Activated T-helper 1 cell treated with anti-CD3 and anti-CD28 coated beads, Interleukin-2, amount 50 U/mL, for 16 hours (primary cell): ENCODE measurements at places on chromosomes 16 and 17.

- DNase-seq = no peak
Measured at GRCh38 chr16:58116529-58116928, 12.7 kb downstream of the CFAP20 start.

DNA sequence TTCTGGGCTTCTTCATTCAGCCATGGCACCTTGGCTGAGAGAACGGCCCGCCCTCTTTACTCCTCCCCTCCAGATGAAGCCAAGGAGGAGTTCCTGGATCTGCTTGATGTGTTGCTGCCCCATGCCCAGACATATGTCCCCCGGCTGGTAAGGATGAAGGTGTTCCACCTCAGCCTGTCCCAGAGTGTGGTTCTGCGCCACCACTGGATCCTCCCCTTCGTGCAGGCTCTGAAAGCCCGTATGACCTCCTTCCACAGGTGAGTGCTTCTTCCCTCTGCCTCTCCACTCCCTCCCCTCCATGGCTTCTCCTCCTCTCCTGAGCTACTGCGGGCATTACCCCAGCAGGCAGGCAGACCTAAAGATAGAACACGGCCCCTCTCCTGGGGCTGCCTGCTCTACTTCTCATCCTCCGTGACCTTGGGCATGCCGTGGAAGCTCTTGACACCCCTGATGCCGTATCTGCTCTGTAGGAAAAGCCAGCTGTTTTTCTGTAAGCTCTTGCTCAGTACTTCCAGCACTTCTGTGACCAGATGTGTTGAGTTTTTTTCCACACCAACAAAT lies 8.7 kb downstream of the USB1 start:
- DNase-seq = no peak

DNA sequence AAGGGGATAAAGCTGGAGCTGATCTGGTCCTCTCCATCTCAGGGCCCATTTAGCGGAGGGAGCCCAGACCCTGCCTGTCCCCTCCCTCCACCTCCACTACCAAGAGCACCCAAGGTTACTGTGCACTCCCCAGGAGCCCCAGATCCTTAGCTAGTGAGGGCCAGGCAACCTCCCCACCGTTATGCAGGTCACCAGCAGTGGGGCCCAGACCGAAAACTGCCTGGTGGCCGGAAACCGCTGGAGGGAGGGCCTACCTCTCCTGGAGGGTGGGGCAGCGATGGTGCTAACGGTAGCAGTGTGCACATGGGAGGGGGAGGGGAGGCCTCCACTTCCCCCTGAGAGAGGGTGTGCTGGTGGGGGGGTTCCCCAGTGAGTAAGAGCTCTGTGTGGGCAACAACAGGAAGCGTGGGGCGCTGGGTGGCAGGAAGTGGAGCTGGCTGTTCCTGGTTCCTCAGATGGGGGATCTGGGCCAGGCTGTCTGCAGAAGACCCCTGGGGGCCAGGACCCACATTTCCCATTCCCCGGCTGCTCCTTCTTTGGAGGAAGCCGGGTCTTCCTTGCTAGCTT lies 4.4 kb downstream of the FMNL1 start:
- peak; percentile 89 for DNase-seq

DNA sequence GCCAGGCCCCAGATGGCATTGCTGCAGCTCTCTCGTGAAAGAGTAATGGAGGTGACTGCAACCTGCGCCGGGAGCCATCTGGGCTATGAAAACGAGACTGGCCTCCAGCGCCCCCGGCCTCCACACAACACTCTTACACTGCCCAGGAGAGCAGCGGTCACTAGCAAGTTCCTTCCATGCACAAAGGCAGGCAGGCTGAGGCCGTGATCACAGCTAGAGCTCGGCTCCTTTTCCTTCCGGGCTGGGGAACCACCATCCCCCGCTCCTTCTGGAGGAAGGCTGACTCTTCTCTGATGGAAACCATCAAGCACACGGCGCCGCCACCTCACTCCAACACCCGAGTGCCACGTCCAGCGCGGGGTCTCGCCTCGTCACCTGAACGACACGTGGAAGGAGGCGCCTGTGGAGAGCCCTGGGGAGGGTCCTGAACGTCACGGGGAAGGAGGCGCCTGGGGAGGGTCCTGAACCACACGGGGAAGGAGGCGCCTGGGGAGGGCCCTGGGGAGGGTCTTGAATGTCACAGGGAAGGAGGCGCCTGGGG lies 61.9 kb downstream of the KLHDC4 start:
- DNase-seq = no peak

DNA sequence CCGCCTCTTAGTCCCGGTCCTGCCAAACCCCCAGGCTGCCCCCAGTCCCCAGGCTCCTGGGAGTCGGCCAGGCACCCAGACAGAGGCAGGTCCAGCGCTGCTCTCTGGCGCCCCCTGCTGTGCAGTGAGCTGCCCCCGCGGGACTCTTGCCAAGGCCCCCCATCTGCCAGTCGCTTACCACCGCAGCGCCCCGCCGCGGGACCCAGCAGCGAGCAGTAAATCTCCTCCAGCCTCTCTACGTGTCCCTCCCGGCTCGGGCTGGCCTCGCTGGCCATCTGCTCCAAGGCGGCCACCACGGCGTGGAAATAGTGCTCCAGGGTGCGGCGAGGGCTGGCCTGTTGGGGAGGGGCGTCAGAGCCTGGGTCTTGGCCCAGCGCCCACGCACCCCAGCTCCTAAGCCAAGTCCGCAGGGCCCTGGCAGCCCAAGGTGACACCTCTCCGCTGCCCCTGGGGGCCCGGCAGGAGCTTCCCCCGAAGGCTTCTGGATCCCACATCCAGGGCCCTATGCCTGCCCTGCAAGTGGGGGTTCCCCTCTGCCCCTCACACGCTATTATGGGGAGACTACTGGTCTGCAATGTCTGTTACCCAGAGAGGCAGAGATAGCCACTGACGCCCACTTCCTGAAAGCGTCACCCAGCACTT lies 33.7 kb upstream of the MFSD6L start:
- DNase-seq = no peak

DNA sequence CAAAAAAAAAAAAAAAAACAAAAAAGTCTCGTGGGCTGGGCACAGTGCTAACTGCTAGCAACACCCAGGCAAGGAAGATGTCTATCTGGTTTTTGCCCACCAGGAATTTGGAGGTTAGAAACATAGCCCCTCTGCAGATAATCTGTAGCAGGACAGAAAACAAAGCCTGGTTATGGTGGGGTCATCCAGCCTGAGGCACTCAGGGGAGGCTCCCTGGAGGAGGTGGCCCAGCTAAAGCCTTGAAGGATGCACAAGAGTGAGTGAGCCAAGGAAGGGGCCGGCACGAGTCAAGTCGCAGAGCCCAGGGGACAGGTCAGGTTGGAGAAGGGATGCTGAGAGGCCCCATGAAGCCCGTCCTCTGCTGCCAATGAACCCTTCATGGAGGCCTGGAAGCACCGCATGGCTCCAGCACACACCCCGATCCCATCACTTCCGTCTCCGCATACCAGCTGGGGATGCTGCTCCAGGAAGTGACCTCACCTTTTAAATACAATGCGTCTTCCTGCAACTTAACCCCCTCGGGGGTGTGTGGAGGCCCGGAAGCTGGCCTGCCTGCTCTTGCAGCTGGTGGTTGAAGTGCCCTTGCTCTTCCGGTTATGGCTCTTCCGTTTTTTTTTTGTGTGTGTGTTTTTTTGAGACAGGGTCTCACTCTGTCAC lies 86.5 kb downstream of the ENGASE start:
- no peak for DNase-seq

DNA sequence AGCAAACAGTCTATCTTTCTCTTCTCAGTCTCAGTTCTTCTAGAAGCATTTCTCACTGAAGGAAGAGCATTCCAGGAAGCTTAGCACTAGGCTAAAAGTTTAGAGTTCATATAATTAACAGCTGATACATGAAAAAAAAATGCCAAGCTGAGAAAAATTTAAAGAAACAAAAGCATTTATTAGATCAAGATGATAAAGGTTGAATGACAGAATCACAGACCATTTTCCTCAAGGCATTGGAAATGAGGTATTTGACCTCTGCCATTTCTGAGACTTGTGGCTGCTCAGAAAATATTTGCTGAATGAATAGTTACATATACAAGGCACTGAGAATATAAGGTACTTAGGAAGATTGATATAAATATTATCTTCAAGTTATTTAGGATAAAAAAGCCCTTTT lies 901.6 kb upstream of the GOT2 start:
- DNase-seq = no peak

GRCh38 chr17:58233543-58233942 lies 4.8 kb upstream of the LPO start:
- DNase-seq = no peak

- no peak for DNase-seq
Measured at GRCh38 chr16:56758432-56758831, 28.5 kb downstream of the NUP93 start.

- no peak for DNase-seq
Measured at GRCh38 chr16:65314627-65315008, 192.8 kb upstream of the CDH11 start.

- DNase-seq = no peak
Measured at GRCh38 chr16:87838643-87839541, 30.4 kb downstream of the SLC7A5 start.

DNA sequence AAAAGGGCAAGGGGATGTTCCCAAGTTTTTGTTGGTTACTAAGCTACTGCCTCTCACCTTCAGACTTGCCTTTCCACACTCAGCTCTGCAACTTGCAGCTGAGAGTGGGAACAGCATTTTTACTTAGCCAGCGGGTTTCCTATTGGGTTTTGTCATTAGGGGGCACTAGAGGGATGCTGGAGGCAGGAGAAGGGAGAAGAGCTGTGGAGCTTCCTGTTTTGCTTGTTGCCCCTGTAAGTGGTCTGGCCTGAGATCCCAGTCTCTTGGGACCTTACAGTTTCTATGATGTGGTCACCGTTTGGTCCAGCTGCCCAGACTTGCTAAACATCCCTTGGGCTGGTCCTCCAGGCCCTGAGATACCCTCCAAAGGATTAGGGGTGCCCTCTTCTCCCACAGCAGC lies 209.6 kb upstream of the NLRP1 start:
- no peak for DNase-seq

DNA sequence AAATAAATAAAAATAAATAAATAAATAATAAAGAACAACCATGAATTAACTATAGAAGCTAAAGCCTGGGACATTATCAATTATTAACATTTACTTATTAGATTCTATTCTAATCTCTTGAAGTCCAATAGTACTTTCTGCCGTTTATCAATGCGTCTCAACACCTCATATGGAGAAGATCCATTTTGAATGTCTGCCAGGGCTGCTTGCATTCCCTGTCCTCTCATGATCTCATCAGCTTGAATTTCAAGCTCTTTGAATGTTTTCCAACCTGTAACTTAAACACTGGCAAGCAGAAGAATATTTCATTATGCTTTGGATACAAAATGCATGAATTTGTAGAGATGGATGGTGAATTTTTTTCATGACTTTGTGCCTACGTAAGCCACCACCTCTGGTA lies 191.9 kb upstream of the ANKFN1 start:
- no peak for DNase-seq

GRCh38 chr16:51577621-51578303 lies 426.7 kb upstream of the SALL1 start:
- no peak for DNase-seq

- DNase-seq = no peak
Measured at GRCh38 chr17:64507413-64507782, 621 bp downstream of the CEP95 start.

DNA sequence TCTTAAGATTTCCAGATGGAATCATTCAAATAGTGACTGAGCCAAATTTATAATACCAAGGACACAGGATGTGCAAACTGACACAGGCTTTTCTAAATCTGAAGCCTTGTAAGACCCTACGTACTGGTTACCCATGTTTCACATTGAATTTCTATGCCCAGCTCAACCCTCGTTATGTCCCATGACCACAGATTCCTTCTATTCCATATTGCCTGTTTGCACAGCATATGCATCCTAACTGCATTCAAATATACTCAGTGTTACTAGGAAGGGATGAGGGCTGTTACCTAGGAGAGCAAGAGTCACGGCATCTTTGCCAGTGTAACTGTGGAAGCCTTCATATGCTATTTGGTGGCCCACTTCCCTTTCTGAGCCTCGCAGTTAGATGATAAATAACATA lies 305.2 kb downstream of the SHISA9 start:
- no peak for DNase-seq

- peak; percentile 53 for DNase-seq
Measured at GRCh38 chr17:79042421-79043190, 18.6 kb downstream of the C1QTNF1 start.

GRCh38 chr17:46883871-46884520 lies 32.6 kb downstream of the WNT9B start:
- DNase-seq = no peak

GRCh38 chr16:66740533-66740932 lies 10.9 kb downstream of the DYNC1LI2 start:
- no peak for DNase-seq
